ENCODE measurements at places on chromosomes 11 and 22. TPM values are rescaled to one million over a fixed set of nuclear protein-coding genes. Genes with fewer than 3 reads are reported as not detected.

GRCh38 chr11:798093-798713, at the start of gene SLC25A22:
SLC25A22 (minus strand) TSS chr11:798281; CDS start chr11:795006, 3,275 bp downstream.
- H3K4me3 ChIP-seq = peak within 1 kb of the TSS; percentile 62
- H3K36me3 ChIP-seq = no peaks in the 10 kb centered on the region
- H3K27ac ChIP-seq = peak within 1 kb of the TSS; percentile 83
- peaks cover 27% of the 10 kb centered on the region for H3K4me1 ChIP-seq
- peak; percentile 85 for DNase-seq

MTFP1 gene
- 9.3 TPM for total RNA-seq

SHANK3 gene
- total RNA-seq = 16.0 TPM

OR52H1 gene
- total RNA-seq = 1.4 TPM

FXYD2 gene
- total RNA-seq = 5.3 TPM

DNA sequence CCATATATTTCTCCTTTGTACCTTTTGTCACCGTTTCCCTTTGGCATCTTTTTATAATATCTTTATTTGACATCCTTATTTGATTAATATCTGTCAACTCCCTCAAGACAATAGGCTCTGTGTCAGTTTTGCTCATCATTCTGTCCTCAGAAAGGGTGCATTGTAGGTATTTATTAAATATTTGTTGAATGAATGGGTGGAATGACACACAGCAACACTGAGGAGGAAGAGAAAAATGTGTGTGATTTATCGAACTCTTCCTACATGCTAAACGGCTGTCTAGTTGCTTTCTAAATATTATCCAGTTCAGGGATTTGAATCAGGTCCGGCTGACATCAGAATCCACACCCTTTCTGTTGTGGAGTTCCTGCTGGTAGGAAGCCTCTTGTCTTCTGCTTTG, 98.2 kb downstream of the NAV2 start:
- no peaks in the 10 kb centered on the region for H3K4me1 ChIP-seq
- no peaks in the 10 kb centered on the region for H3K27me3 ChIP-seq
- H3K27ac ChIP-seq = no peak overlapping the region

GSTT2B gene
- 7.9 TPM for total RNA-seq

DNA sequence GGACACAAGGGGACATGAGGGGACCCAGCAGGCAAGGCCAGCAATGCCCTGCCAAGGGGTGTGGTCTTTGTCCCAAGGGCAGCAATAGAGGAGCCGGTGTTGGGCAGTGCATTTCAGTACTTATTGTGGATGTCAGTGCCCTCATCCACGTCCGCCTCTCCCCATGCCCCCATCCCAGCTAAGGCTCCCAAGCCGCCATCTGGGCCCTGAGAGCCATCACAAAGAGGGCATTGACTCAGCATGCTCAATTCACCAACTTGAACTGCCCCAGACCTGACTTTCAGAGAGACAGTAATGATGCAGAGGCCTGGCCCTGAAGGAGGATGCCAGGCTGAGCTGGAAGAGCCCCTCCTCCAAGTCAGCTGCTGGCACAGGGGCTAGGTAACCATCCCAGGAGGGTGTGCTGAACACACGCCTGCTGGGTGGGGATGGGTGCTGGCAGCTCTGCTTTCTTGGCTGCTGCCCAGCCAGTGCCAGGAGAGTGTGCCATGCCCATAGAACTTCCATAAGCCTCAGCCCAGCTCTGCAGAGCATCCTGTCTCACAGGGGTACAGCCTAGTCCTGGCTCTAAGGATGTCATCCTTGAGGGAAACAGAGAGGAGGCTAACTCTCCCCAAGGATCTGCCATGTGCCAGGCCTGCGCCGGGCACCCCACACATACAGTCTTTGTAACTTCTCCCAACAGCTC, 46.5 kb downstream of the PDE2A start:
- H3K36me3 ChIP-seq = no peaks in the 10 kb centered on the region
- no peaks in the 10 kb centered on the region for H3K27me3 ChIP-seq
- H3K4me3 ChIP-seq = no peak overlapping the region
- no peak overlapping the region for H3K27ac ChIP-seq

OR2AG2 gene
- 1.8 TPM for total RNA-seq

- H3K27ac ChIP-seq = no peak overlapping the region
- peaks cover 15% of the 10 kb centered on the region for H3K4me1 ChIP-seq
- no peaks in the 10 kb centered on the region for H3K27me3 ChIP-seq
- H3K36me3 ChIP-seq = no peaks in the 10 kb centered on the region
Measured at GRCh38 chr11:86251345-86251744, 6.8 kb downstream of the EED start.

DNA sequence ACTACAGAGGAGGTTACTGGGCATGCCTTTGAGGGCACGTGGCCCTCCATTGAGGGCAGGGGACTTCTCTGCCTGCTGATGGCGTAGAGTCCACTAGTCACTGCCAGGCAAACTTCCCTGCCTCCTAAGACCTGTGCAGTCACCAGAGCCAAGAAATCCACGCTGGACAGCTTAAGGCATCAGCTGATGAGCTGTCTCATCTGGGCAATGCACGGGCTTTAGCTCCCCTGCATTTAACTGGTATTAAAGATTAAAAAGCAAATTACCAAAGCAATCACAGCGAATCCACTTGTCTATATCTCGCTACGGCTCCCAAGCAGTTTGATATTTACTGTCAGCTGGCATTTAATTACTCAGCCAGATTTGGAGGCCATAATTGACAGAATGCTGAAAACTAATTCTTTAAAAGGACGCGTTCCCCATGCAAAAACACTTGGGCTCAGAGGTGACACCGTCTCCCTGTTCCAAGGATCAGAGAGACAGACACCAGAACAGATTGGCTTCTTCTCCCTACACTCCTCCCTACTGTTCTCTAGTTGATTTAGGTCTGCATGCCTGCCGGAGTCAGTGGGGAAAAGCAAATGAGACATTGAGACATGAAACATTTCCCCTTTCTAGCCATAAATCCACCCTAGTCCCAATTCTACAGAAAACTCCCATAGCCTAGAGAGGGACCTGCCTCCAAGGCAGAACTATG, 68.5 kb downstream of the SPATA19 start:
- H3K27ac ChIP-seq = no peak overlapping the region
- DNase-seq = no peak
- no peaks in the 10 kb centered on the region for H3K4me1 ChIP-seq
- H3K36me3 ChIP-seq = no peaks in the 10 kb centered on the region

GRCh38 chr22:45845076-45845487, 131.9 kb downstream of the WNT7B start:
- H3K4me1 ChIP-seq = no peaks in the 10 kb centered on the region
- H3K36me3 ChIP-seq = no peaks in the 10 kb centered on the region
- no peak overlapping the region for H3K4me3 ChIP-seq
- no peak for DNase-seq
- H3K27ac ChIP-seq = no peak overlapping the region
- H3K27me3 ChIP-seq = no peaks in the 10 kb centered on the region

DNA sequence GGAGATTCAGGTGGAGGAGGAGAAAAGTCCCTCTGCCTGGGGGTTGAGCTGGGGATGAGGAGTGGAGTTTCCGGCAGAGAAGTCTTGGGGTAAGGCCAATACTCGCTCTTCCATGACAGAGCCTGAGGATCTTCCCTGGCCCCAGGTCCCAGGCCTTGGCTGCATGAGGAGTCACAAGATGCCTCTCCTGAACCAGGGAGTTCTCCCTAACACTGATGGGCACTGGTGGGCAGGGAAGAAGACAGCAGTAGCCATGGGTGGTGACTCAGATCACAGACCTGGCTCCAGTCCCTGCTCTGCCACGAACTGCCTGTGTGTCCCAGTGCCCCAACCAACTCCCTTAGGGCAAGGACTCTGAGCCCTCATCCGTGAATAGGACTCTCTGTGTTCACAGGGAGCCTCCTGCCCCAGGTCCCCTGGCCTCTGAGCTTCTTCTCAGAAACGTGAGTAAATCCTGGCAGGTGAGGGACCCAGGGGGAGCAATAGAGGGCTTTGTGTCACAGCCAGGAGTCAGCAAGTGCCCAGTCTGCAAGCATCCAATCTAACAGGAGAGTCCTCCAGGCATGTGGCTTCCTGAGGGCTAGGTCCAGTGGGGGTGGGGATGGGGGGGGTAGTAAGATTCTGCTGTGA, 45.5 kb upstream of the FTH1 start:
- no peaks in the 10 kb centered on the region for H3K27me3 ChIP-seq
- no peaks in the 10 kb centered on the region for H3K36me3 ChIP-seq
- no peak overlapping the region for H3K4me3 ChIP-seq

- H3K27ac ChIP-seq = no peak overlapping the region
- DNase-seq = peak; percentile 69
- no peaks in the 10 kb centered on the region for H3K36me3 ChIP-seq
- H3K4me3 ChIP-seq = peak overlapping the region; percentile 14
Measured at GRCh38 chr11:64060861-64061444, 25.2 kb downstream of the FLRT1 start.

DNA sequence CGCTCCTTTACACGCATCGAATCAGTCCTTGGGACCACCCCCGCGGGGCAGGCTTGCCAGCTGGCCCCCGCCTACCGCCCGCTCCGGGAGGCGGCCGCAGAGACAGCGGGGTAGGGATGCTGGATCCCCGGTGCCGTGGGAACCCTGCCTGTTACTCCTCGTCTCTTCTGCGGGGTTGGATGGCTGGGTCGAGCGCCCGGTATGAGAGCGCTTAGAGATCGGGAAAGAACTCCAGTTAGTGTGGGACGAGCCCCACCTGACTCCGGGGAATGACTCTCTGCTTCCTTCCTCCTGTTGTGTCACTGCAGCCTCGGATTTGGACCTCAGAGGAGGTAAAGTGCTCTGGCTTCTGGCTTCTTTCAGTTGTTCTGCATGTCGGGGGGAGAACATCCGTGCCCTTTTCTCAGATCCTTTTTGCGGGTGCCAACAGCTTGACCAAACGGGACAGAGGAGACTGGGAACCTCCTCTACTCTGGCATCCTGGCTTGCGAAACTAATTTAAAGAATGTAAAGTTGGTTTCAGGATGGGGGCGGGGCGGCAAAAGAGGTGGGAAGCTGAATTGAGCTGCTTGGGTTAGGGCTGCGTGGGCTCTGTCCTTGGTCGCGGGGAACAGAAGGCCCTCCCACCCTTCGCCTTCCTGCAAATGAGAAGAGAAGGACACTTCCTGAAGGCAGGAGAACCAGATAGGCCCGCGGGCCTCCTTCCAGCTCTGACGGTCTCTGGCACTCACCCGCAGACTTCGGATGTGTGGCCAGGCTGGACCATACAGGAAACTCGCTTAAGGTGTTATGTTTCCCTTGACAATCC, 938 bp downstream of the LAYN start:
- no peaks in the 10 kb centered on the region for H3K27me3 ChIP-seq
- no peaks in the 10 kb centered on the region for H3K36me3 ChIP-seq
- H3K4me3 ChIP-seq = peak overlapping the region; percentile 76
- H3K27ac ChIP-seq = peak overlapping the region; percentile 75
- DNase-seq = peak; percentile 74
- no peaks in the 10 kb centered on the region for H3K4me1 ChIP-seq

PRR33 gene
- not detected for total RNA-seq

GGTLC3 gene
- total RNA-seq = 0.68 TPM

CDKN1C gene
- 24.3 TPM for total RNA-seq

DNA sequence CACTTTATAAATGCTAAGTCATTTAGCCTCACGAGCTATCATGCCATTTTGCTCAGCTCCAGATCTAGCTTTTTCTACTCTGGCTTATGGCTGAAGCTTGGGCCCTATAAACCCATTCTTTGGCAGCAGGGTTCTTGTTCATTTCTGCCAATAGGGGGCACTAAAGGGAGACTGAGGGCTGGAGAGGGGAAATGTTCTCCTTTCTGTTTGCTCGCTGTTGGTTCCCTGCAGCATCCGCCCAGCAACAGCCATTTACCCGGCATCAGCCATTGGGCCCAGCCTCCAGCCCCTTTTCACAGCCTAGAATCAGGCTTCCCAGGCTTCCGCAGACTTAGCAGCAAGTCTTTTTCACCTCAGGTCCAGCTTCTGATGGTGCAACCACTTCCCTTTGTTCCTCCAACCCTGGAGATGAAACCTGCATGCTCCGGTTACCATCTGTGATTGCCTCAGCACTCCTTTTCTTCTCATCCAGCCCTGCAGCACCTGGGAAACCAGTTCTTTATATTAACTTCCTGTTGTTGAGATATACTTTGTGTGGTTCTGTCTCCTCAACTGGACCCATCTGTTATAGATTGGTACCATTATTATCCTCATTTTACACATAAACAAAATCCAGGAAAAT, 4.2 kb upstream of the ME3 start:
- H3K27ac ChIP-seq = no peak overlapping the region
- H3K36me3 ChIP-seq = no peaks in the 10 kb centered on the region
- H3K4me3 ChIP-seq = no peak overlapping the region
- peaks cover 27% of the 10 kb centered on the region for H3K4me1 ChIP-seq
- DNase-seq = no peak
- H3K27me3 ChIP-seq = no peaks in the 10 kb centered on the region

DNA sequence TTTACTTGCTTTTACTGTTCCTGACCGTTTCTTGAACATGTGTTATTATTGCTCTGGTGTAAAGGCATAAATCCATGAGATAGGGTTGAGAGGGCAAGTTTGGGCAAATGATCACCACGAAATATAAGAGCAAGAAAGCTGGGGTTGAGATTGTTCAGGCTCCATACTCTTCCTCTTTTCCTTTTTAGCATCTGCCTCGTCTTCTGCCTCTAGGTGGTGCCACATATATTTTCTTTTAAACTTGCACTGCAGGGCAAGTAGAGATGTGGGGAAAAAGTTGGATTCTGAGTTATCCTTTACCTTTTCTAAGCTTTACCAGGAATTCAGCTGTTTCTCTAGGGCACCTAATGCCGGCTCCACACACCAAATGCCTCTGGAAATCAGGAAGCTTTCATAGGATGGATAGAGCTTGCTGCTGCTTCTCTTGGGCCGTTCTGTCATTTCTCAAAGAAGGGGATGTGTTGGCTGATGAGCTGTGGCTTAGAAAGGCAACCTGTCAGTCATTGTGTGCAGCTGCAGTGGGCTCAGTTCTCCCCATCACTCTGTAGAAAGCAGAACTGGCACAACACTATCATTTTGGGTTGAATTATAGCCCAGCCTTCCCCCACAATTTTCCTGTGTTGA, 98.2 kb downstream of the LDLRAD3 start:
- peaks cover 8% of the 10 kb centered on the region for H3K4me1 ChIP-seq
- no peaks in the 10 kb centered on the region for H3K27me3 ChIP-seq
- H3K27ac ChIP-seq = no peak overlapping the region

DNA sequence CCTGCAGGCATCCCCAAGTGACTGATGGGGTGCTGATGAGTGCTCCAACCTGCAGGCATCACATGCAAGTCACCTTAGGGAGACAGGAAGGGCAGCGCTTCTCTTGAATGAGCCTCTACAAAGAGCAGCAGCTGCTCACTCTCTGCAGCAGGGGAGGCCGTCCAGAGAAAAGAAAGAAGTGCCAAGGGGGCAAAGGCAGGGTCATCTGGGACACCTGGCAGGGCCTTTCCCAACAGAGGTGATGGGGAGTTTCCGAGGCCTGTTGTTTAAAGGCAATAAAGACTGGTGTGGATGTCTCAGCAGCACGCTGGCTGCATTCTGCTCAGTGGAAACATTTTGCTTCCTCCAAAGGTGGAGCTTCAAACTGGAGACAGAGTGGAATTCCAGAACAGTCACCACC, 113.7 kb downstream of the ETS1 start:
- no peaks in the 10 kb centered on the region for H3K27me3 ChIP-seq
- no peak overlapping the region for H3K27ac ChIP-seq
- no peak overlapping the region for H3K4me3 ChIP-seq
- no peak for DNase-seq

- no peaks in the 10 kb centered on the region for H3K27me3 ChIP-seq
- H3K27ac ChIP-seq = no peak overlapping the region
- no peak for DNase-seq
- no peaks in the 10 kb centered on the region for H3K36me3 ChIP-seq
- no peaks in the 10 kb centered on the region for H3K4me1 ChIP-seq
Measured at GRCh38 chr11:59427068-59427382, 812 bp upstream of the OR5A2 start.

C22orf15 gene
- total RNA-seq = 0.68 TPM

HORMAD2 gene
- 14.7 TPM for total RNA-seq

- H3K36me3 ChIP-seq = no peaks in the 10 kb centered on the region
- DNase-seq = peak; percentile 23
- peaks cover 8% of the 10 kb centered on the region for H3K4me1 ChIP-seq
- no peak overlapping the region for H3K27ac ChIP-seq
Measured at GRCh38 chr11:115784796-115785521, 280.7 kb upstream of the CADM1 start.
